ENCODE measurements at places on chromosomes 7 and 10. TPM values are rescaled to one million over a fixed set of nuclear protein-coding genes. Genes with fewer than 3 reads are reported as not detected.

DNA sequence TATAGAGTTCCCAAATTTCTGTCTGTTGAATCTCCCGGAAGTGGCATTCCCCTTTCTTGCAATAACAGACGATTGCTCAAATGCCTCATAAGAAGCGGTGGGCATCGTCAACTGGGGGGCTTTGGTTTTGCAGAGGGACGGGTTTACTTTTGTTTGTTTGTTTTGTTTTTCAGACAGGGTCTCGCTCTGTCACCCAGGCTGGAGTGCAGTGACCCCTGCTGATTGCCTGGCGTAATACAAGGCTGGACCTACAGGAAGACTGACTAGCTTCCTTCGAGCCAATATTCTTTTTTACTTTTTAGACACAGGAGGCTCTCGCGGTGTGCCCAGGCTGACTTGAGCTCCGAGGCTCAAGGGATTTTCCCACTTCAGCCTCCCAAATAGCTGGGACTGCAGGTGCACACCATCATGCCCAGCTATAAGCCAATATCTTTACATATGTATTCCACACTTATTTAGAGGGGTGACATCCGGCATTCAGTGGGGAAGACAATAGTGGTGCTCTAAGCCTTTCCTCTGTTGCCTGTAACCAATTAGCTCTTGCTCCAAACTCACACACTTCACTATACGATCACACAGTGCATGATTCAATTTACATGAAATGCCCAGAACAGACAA lies 58.1 kb downstream of the FHIP2A start:
- H3K27me3 ChIP-seq: no peaks in the 10 kb centered on the region
- H3K36me3 ChIP-seq: no peaks in the 10 kb centered on the region
- no peak overlapping the region for H3K4me3 ChIP-seq
- no peak overlapping the region for H3K27ac ChIP-seq
- peak; percentile 66 for DNase-seq

DNA sequence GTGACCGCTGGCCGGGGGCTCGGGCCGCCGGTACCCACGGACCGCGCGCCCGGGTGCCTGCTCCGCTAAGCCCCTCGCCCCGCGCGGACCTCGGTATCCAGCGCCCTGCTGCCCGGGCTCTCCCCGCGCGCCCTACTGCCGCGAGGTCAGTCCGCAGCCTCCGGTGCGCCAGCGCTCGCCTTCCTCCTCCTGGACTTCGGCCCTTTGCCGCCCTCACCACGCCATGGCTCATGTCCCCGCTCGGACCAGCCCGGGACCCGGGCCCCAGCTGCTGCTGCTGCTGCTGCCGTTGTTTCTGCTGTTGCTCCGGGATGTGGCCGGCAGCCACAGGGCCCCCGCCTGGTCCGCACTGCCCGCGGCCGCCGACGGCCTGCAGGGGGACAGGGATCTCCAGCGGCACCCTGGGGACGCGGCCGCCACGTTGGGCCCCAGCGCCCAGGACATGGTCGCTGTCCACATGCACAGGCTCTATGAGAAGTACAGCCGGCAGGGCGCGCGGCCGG lies 483 bp downstream of the GDF10 start:
- H3K36me3 ChIP-seq: no peaks in the 10 kb centered on the region
- H3K4me3 ChIP-seq: peak overlapping the region; percentile 67
- H3K4me1 ChIP-seq: peaks cover 43% of the 10 kb centered on the region

Gene GRID2IP
- total RNA-seq: not detected

Gene PLEKHS1
- total RNA-seq: not detected

Gene SFRP5
- total RNA-seq: not detected

All from neural progenitor cell (in vitro differentiated cells).